NCI-H82 (cell line): ENCODE measurements at places on chromosomes 6 and 20.

DNA sequence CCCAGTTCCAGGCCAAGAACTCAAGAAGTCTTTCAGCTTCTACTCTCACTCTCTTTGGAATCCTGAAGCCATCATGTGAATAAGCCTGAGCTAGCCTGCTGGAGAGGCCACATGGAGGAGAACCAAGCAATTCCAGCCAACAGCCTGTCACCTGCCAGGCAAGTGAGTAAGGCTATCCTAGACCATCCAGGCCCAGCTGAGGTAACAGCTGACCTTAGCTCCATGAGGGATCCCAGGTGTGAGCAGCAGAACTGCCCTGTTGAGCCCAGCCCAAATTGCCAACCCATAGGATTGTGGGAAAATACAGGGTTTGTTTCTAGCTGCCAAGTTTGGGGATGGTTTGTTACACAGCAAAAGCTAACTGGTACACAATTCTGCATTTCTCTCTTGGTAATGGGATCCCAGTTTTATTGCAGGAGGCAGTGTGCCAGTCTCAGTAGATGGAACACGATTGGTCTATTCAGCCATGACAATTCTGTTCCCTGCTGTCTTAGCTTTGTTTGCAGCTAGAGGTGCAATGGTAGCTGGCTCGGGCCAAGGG is 5.5 kb downstream of the SRXN1 start:
- no peak for DNase-seq

DNA sequence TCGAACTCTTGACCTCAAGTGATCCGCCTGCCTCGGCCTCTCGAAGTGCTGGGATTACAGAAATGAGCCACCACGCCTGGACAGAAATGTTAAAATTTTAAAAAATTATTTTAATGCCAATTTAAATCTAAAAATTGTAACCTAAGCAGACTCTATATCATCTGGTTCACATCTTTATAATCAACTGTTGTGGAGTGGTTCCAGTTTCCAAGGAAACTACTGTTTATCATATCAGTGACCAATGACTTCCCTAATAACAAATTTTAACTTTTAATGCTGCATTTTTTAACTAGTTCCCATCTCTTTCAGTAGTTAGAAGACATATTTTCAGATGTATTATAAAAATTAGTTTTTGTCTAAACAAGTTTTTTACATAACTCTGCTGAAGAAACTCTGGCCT is 5.2 kb upstream of the BTN3A2 start:
- no peak for DNase-seq

- DNase-seq, result no peak
These were observed 686.0 kb upstream of the MMS22L start for GRCh38 chr6:97969065-97969464.

- no peak for DNase-seq
These were observed 128.9 kb downstream of the ADAT2 start for GRCh38 chr6:143321491-143322086.

DNA sequence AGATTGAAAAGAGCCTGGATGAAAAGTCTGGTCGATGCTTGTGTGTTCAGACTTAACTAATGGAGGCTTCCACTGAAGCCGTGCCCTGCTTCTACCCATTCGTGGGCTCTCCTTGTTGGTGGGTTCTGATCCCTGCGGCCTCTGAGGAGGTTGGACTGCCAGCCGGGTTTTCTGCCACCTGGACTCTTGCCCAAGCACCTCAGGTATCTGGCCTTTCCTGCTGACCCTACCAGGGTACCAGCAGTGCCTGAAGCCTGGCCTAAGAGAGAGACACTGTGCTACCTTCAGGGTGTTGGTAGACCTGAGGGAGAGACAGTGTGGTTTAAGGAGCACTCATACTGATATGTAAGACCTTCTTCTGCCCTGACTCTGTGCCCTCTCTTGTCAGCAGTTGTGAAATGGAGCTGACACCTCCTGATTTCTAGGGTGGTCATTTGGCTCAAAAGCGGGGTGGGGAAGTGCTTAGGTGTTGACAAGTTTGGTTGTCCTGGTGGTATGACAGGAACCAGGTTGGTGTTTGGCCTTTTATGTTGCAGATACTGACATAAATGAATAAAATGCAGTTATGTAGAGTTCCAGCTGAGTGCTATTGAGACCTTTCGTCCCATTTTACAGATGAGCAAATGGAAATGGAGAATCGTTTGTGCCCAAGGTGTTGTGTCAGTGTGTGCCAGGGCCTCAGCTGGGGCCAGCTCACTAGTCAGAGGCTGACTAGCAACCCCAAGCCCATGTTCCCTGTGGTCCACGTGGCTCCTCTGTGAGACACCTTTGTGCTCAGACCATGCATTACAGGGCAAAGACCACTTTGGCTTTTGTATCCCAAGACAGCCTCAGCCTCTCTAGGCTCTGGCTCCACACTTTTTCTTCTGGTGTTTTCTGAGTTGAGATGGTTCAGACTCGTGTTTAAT is 3.1 kb downstream of the PLCG1 start:
- DNase-seq, result no peak

- no peak for DNase-seq
These were observed 56.0 kb downstream of the TGM2 start for GRCh38 chr20:38108986-38109541.

DNA sequence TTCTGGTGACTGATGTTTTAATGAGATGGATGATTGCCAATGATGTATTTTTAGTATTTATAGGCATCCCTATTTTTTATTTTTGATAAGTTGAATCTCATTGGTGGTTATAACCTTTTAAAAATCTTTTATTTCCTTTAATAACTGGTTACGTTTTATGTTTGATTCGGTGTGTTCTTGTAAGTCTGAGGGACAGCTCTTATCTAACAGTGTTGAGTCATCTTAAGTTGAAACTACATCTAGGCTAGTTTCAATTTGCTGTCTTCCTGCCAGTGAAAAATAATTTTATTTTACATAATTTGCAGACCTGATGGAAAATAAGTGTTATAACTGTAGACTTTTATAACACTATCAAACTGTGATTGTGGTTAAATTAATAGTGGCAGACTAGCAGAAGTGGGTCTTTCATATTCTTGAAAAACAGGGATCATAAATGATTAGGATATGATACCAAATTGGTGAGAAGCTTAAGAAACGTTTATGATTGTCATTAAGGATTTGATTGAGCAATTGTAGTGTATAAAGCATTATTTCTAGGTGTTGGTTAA is 4.6 kb downstream of the AFDN start:
- DNase-seq, result no peak

DNA sequence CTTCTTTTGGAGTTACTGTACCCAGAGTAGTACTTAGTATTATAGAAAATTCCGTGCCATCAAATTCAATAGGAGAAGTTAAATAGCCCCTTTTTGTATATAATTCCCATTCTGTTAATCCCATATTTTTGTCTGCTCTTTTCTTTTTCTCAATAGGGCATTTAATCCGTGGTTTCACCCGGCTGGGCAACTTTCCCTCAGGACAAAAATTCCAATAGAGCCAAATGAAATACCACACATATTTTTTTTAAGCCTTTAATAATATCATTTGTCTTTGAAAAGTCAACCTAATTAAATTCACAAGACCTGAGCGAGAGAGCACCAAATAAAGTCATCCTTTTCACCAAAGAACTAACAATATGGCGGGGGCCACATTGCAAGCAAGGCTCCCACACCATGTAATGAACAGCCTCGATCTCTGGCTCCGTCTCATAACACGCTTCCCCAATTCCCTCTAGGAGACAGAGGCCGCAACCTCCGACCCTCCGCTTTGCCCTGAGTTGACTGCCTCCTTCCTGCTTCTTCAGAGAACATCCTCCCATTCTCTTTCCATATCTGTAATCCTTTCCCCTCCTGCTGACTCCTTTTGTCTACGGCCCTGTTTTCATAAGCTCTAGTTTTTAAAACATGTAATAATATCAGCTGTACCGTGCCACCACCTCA is 13.6 kb downstream of the NHSL1 start:
- DNase-seq, result peak; percentile 35

DNA sequence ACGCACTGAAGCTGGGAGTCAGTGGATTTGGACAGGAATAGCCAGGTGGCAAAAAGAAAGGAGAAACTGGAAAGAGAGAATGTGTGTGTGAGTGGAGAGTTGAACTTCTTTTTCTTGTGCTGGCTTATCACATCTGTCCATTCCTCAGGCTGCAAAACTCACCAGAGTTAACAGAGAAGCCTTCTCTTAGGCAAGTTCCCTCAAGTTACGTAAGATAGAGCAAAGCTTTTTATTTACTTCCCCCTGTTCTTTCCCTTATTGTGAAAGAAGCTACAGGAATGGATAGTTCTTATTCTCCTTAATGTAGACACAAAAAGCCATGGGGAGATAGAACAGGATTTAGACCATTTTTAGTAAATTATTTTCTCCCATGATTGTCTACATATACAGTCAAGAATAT is 188.6 kb downstream of the BMP2 start:
- DNase-seq, result no peak

GRCh38 chr6:131937226-131937625 is 13.9 kb downstream of the CCN2 start:
- no peak for DNase-seq

GRCh38 chr20:53080969-53081871 is 109.1 kb downstream of the TSHZ2 start:
- no peak for DNase-seq

DNA sequence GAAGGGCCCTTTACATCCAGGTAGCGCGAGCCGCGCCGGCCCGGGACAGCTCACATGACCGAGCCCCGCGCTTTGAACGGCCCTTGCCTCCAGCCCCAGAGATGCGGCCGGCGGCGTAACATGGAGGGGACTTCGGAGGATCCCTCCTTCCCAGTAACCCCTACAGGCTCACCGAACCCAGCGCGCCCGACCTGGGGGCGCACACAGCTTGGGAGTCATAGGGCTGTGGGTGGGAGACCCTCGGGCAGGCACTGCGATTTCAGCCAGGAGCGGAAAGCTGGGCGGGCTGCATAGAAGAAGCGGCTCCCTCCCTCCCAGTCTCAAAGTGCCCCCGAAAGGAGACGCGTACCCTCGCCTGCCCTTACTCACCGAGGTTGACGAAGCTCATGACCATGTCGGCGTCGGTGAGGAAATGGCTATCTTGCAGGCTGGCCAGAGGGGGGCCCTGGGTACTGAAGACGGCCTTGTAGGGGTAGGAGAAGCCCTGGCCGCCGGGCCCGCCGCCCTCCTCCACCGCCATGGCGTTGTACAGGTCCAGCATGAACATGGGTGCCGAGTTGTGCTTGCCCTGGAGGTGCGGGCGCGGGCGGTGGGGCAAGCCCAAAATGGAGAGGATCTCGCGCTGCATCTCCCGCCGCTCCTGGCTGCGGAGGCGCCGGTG is 975 bp downstream of the BMP7 start:
- no peak for DNase-seq

DNA sequence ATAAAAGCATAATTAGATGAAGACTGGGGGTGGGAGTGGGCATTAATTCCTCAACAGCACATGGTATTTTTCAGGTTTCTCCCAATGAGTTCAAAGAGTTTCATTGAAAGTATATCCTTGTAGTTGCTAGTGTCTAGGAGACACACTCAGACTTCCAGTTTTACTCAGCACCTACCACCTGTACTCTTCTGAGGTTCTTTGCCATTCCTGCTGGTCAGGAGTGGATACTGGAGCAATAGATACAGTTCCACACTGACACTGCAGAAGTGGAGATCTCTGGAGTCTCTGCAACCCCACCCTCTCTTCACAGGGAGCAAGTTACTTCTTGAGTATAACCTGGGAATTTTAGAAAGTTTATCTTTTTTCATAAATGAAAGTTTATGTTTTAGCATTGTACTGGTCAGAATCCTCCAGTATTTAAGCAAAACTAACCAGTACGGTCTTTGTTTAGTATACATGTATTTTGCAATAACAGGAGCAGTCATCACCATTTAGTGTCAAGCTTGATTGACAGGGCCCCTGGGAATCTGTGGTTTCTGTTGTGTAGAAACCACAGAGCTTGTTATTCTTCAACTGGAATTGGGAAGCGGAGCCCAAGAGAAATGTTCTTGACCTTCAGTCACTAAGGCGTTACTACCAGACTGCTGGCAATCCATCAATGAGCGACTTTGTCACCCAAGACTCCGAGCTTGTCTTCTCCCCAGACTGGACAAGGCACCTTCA is 148.1 kb downstream of the ZDHHC14 start:
- no peak for DNase-seq

- no peak for DNase-seq
These were observed 231.5 kb downstream of the C6orf118 start for GRCh38 chr6:165077876-165078275.

DNA sequence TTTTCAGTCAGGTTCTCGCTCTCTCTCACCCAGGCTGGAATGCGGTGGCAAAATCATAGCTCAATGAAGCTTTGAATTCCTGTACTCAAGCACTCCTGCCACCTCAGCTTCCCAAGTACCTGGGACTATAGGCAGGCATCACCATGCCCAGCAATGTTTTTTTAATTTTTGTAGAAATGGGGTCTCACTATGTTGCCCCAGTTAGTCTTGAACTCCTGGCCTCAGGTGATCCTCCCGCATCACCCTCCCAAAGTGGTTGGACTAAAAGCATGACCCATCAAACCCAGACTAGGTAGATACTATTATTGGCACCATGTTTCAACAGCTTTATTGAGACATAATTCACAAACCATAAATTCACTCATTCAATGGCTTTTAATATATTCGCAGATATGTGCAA is 72.7 kb upstream of the RUNX2 start:
- DNase-seq, result no peak

DNA sequence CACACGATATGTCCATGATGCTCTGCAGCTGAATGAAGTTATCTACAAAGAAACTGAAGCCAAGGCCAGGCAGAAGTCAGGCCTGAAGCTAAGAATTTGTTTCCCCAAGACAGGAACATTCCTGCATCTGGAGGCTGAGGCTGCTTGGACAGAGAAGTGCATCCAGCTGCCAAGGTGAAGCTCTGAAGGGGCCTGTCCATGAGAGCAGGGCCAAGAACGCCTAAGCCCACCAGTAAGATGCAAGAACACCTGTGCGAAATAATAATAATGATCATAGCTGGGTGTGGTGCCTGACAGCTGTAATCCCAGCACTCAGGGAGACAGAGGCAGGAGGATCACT is 37.7 kb upstream of the B4GALT5 start:
- DNase-seq, result no peak

DNA sequence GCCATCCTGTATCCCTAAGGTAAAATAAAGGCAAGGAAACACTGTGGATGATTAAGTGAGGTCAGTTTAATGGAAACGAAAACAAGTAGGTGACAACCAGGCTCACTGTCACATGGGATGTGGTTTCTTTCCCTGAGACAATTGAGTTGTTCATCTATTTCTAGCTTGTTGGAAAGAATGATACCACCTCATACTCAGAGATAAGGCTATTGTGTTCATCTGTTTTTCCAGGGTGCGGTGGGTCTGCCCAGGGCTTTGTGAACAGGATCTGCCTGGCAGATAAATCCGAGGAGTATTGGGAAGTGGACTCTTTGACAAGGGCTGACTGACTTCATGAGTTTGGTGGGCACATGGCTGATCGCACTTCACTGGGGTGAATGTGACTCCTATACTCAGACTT is 80.8 kb upstream of the TIAM2 start:
- DNase-seq, result no peak

DNA sequence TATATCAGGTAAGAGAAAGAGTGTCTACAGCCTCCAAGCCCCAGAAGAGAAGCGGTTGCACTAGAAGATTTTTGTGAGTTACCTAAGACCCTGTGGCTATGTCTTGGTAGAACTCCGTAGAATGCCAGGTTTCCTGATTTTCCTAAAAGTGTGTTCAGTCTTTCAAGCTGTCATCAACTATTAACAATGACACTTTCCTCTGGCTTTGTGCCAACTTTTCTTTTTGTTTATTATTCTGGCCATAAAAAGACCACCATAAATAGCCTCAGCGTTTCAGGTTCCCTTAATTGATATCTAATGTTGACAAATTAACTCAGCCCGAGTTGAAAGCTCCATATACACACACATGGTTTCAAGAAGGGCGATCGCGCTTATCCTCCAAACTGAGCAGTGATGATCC is 1.2 kb downstream of the PAK5 start:
- peak; percentile 16 for DNase-seq
